Kidney (tissue), 22 donors: ENCODE measurements at places on chromosomes 11 and 22. TPM values are rescaled to one million over a fixed set of nuclear protein-coding genes. Genes with fewer than 3 reads are reported as not detected.

- peaks cover 4% of the 10 kb centered on the region for H3K36me3 ChIP-seq
- DNase-seq: no peak
- no peak overlapping the region for H3K4me3 ChIP-seq
- H3K27ac ChIP-seq: no peak overlapping the region
- H3K4me1 ChIP-seq: no peaks in the 10 kb centered on the region
These were observed 2.1 kb downstream of the CDC42BPG start for GRCh38 chr11:64842366-64842759.

DNA sequence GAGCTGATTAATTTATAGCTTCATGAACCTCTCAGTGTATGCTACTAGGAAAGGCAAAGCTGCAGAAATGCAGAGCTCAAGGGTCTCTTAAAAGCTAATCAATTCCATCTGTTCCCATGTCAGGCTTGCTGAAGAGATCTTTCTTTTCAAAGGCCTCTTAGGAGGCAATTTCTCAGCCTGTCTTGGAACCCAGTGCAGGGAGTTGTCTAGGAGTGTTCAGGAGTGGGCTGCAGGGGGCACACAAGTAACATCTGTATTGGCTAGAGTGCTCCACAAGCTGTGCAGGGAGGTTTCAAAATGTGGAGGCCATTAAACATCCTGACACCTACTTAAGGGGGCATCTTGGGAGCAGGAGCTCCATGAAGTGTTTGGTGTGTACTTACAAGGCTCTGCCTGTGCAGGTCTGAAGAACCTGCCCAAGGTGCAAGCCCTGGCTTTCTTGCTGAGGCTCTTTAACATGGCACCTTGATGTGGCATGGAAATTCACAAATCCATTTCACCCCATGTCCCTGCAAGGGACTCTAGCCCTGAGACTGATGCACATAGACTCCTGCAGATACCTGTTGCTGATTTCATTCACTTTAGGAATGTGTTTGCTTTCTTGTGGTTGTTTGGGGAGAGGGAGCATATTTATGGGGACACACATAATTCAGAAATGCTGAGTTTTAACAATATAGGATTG is 134.7 kb downstream of the ME3 start:
- H3K27ac ChIP-seq: no peak overlapping the region
- H3K4me1 ChIP-seq: no peaks in the 10 kb centered on the region
- no peaks in the 10 kb centered on the region for H3K27me3 ChIP-seq
- no peak overlapping the region for H3K4me3 ChIP-seq
- H3K36me3 ChIP-seq: no peaks in the 10 kb centered on the region
- DNase-seq: peak; percentile 47

- no peak overlapping the region for H3K4me3 ChIP-seq
- no peak for DNase-seq
- H3K4me1 ChIP-seq: no peaks in the 10 kb centered on the region
These were observed 27.9 kb downstream of the RNF169 start for GRCh38 chr11:74776546-74776945.

- no peaks in the 10 kb centered on the region for H3K27me3 ChIP-seq
- no peaks in the 10 kb centered on the region for H3K4me1 ChIP-seq
- no peak for DNase-seq
- no peaks in the 10 kb centered on the region for H3K36me3 ChIP-seq
- no peak overlapping the region for H3K27ac ChIP-seq
These were observed 56.4 kb upstream of the RTL6 start for GRCh38 chr22:44554411-44554810.

KIRREL3 gene
- 0.19 TPM for total RNA-seq

GRCh38 chr11:107591378-107592230 is 657 bp downstream of the ELMOD1 start:
- H3K27me3 ChIP-seq: peaks cover 34% of the 10 kb centered on the region
- H3K4me3 ChIP-seq: peak overlapping the region; percentile 63
- H3K27ac ChIP-seq: no peak overlapping the region
- H3K4me1 ChIP-seq: peaks cover 4% of the 10 kb centered on the region

DNA sequence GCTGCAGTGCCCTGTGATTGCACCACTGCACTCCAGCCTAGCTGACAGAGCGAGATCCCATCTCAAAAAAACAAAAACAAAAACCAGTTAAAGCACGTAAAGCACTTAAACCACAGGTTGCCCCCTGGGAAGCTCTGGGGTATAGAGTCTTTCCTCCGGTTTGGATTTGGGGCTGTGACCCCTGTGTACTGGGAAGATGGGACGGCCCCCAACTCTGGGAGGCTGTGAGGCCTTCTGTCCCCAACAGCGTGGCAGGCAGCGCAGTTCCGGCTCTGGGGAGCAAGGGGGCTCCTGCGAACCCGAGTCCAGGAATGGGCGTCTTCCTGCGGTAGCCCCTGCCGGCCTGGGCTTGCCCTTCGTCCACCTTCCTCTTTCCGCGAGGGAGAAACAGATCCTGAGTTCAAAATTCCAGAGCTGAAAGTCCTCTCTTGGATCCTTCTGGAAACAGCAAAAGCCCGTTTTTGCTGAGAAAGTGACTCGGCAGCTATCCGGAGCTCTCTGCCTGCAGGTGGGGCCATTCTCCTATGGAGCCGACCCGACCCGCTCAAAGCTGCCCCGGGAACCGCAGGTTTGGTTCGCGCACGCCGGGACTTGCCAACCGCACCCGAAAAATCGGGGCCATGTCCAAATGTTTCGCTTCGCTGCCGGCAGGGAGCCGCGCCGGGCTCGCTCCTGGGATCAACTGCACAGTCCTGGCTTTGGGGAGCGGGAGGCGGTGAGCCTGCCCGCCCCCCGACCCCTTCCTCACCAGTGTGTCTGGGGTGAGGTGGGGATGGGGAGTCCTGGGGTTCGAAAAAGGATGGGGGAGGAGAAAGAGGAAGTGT is 36.3 kb upstream of the POLA2 start:
- H3K27ac ChIP-seq: no peak overlapping the region
- peak overlapping the region; percentile 36 for H3K4me3 ChIP-seq
- H3K36me3 ChIP-seq: no peaks in the 10 kb centered on the region
- peaks cover 8% of the 10 kb centered on the region for H3K4me1 ChIP-seq

LIPT2 gene
- 4.0 TPM for total RNA-seq

DNA sequence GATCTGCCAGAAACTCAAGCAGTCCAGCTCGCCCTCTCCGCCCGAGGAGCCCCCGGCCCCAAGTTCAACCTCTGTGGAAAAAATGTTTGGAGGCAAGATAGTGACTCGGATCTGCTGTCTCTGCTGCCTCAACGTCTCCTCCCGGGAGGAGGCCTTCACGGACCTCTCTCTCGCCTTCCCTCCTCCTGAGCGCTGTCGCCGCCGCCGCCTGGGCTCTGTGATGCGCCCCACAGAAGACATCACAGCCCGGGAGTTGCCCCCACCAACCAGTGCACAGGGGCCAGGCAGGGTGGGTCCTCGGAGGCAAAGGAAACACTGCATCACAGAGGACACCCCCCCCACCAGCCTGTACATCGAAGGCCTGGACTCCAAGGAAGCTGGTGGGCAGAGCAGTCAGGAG is 20.8 kb downstream of the USP35 start:
- peaks cover 16% of the 10 kb centered on the region for H3K36me3 ChIP-seq
- no peak overlapping the region for H3K27ac ChIP-seq
- no peaks in the 10 kb centered on the region for H3K4me1 ChIP-seq
- H3K27me3 ChIP-seq: no peaks in the 10 kb centered on the region

DNA sequence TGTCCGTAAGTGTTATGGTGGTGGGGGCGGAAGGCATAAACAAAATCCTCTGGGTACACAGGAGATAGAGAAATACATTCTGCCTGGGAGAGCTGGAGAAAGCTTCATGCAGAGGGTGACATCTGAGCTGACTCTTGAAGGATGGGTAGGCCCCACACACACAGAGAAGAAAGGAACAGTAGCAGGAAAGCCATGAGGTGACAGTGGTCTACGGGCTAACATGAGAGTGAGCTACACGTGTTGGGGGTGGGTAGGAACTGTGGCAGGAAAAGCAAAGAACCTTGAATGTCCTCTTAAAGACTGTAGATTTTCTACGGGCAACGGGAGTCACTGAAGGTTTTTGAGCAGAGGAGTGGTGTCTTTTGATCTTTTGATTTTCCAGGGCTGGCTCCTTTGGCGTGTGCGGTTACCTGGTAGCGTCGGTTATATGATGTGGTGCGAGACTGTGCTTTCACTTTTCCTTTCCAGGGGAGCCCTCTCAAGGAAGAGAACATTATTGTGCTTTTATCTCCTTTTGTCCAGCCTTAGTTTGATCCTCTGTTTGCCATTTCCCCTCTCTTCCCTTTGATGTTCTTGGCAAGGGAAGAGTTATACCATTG is 39.7 kb downstream of the ADAMTS8 start:
- no peaks in the 10 kb centered on the region for H3K36me3 ChIP-seq
- DNase-seq: no peak
- no peaks in the 10 kb centered on the region for H3K4me1 ChIP-seq
- no peak overlapping the region for H3K27ac ChIP-seq
- no peaks in the 10 kb centered on the region for H3K27me3 ChIP-seq

DNA sequence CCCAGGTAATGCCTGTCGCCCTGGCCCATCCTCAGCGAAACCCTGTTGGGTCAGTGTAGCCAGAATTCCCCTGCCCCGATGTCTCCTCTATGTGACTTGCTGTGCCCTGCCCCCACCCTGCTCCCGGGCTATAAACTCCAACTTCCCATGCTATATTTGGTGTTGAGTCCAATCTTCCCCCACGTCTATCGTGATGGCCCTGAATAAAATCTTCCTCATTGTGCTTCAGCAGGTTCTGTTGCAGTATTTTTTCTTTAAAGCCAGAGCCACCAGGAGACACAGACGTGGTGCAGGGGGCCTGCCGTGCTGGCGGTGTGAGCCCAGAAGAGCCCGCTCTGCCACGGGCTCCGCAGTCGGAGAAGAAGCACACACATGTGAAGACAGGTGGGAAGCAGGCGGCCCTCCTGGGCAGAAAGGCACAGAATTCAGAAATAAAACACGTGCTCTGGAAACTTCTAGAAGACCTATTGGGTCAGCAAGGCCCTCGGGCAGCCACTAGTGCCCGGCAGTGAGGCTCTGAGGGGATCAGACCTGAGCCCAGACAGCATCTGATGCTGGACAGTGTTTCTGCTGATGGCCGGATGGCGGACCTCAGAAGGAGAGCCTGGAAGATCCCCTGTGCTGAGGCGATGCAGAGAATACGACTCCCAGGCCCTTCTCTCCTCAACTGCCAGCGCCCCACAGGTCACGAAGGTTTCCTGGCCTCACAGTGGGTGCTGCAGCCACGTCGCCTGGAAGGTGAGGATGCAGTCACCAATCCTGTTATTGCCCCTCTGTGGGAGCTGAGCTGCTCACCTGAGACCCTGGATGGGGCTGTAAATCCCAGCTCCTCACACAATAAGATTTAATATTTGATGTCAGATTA is 501.9 kb downstream of the BRD1 start:
- H3K27ac ChIP-seq: no peak overlapping the region
- DNase-seq: no peak
- H3K27me3 ChIP-seq: no peaks in the 10 kb centered on the region
- no peak overlapping the region for H3K4me3 ChIP-seq
- H3K4me1 ChIP-seq: no peaks in the 10 kb centered on the region

- no peak for DNase-seq
- no peaks in the 10 kb centered on the region for H3K4me1 ChIP-seq
- H3K27me3 ChIP-seq: no peaks in the 10 kb centered on the region
- H3K27ac ChIP-seq: no peak overlapping the region
- no peak overlapping the region for H3K4me3 ChIP-seq
These were observed 101.9 kb downstream of the MICAL2 start for GRCh38 chr11:12212174-12212820.

DNA sequence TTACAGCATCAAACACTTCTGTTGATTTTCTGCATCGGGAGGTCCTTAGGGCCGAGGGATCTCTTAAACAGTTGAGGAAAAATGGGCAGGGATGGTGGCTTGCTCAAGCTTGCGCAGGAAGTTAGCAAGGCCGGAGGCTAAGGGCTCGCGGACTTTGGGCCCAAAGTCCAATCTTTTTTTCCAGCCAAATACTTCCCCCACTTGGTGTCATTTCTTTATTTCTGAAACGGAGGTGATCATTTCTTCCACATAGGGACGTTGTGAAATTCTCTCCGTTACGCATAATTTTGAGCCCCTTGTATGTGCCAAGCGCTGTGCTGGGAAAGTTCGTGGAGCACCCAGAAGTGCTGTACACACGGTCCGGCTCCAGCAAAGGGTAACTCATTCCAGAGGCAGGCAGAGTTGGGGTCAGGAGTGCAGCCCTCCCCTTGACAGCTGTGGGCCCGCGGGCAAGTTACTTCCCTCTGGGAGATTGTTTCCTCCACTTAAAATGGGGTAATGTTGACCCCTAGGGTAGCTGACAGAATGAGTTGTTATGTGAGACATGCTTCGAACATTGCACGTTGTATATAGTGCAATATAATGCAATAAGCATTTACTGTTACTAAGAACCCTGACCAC is 809 bp downstream of the MIEF1 start:
- H3K36me3 ChIP-seq: peaks cover 21% of the 10 kb centered on the region
- no peaks in the 10 kb centered on the region for H3K4me1 ChIP-seq
- DNase-seq: no peak
- H3K4me3 ChIP-seq: peak overlapping the region; percentile 83
- no peaks in the 10 kb centered on the region for H3K27me3 ChIP-seq

DNA sequence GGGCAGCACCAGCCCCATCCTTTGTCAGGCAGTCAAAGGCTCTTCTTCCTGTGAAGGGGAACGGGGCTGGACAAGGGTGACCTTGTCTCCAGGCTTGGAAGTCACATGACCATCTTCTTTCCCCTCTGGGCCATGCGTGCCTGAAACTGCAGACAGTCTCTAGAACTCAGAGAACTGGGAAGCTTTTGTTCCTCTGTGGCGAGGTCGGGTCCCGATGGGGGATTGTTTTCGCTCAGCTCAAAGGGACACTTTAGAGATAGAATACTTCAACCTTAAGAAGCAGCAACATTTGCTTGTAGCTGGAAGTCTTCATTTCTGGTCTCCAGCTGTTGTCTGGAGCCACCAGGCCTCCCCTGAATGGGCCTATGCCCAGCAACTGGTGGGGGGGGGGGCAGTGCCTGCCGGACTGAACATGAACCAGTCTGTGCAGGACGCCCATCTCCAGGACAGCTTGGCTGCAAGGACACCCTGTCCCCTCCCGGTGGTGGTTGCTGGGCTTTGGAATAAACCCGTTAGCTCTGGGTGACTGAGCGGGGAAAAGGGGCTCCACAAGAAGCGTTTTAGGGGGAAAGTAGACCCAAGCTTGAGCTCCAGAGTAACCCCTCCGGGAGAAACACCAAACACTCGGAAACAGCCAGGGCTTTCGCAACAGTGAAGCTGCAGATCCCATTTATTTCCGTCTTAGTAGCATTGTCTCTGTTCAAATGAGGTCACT is 55.7 kb upstream of the EMID1 start:
- H3K4me3 ChIP-seq: no peak overlapping the region
- H3K36me3 ChIP-seq: no peaks in the 10 kb centered on the region
- peaks cover 5% of the 10 kb centered on the region for H3K4me1 ChIP-seq
- peak; percentile 59 for DNase-seq
- H3K27ac ChIP-seq: no peak overlapping the region

BIK gene
- total RNA-seq: 4.7 TPM

GRCh38 chr22:35089139-35089538 is 23.2 kb downstream of the ISX start:
- H3K27me3 ChIP-seq: no peaks in the 10 kb centered on the region
- H3K4me1 ChIP-seq: no peaks in the 10 kb centered on the region
- H3K4me3 ChIP-seq: no peak overlapping the region
- no peak for DNase-seq
- H3K36me3 ChIP-seq: no peaks in the 10 kb centered on the region

- peak overlapping the region; percentile 84 for H3K27ac ChIP-seq
- H3K27me3 ChIP-seq: no peaks in the 10 kb centered on the region
- H3K4me3 ChIP-seq: no peak overlapping the region
- peaks cover 7% of the 10 kb centered on the region for H3K4me1 ChIP-seq
These were observed 59.1 kb downstream of the IGLL1 start for GRCh38 chr22:23520863-23521440.

SMTNL1 gene
- not detected for total RNA-seq
